ENCODE measurements at places on chromosomes 1 and 21.

DNA sequence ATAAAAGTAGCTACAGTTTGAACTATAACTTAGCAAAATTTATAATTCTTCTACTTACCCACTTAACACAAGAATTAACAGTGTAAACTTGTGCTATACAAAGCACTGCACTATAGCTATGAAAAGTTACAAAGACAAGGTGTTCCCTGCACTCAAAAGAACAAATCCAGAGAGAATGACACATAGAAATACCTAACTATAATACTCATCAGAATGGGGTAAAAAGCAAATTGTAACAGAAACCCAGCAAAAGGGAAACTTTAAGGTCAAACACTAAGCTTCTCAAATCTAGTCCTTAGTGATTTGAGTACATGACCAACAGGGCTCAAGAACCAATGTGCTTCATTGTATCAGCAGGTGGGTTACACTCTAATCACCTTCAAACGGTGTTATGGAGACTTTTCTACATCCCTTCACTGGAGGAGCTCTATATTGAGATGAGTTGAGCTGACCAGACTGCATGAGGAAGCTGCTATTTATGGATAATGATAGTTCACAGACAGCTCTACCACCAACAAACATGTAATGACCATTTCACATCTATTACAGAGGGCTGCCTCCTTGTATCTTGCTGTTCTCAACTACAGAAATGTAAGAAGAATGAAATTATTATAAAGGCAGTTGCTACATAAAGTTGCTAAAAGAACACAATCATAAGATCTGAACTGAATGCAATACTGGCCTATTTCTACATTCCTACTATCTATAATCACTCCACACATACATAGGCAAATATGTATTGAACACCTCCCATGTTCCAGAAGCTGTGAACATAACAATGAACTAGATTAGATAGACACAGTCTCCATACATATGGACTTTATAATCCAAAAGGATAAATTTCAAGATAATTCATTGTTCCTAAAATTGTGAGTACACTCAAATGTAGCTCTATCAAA lies 47.6 kb downstream of the PIK3R3 start:
- DNase-seq = no peak

DNA sequence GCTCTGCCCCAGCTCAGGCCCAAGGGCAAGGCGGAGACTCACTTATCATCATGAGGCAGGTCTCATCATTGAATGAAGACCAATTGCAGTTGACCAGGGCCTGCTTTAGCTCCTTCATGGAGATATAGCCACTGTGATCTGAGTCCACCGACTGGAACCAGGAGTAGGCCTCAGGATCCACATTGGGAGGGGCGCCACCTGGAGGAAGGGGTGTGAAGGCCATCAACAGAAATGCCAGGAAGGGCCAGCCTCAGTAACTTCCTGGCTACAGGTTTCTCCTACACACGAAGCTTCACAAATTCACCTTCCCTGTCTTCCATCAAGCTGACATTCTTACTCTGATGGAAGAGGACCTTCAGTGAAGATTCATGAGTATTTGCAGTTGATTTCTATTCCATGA lies 11.6 kb downstream of the PEF1 start:
- no peak for DNase-seq

- no peak for DNase-seq
Observed at GRCh38 chr1:216907100-216907499, 183.9 kb upstream of the ESRRG start.

GRCh38 chr1:109929170-109929569 lies 18.5 kb downstream of the CSF1 start:
- DNase-seq = no peak

- no peak for DNase-seq
Observed at GRCh38 chr1:56459260-56459659, 120.1 kb downstream of the PLPP3 start.

DNA sequence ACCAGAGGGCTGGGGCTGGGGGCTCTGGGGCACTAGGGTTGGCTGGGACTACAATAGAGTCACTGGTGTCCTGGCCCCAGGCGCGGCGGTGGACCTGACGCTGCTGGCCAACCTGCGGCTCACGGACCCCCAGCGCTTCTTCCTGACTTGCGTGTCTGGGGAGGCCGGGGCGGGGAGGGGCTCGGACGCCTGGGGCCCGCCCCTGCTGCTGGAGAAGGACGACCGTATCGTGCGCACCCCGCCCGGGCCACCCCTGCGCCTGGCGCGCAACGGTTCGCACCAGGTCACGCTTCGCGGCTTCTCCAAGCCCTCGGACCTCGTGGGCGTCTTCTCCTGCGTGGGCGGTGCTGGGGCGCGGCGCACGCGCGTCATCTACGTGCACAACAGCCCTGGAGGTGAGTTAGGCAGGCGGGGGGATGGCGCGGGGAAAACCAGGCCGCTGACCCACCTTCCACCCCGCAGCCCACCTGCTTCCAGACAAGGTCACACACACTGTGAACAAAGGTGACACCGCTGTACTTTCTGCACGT lies 4.1 kb downstream of the TIE1 start:
- DNase-seq = no peak

DNA sequence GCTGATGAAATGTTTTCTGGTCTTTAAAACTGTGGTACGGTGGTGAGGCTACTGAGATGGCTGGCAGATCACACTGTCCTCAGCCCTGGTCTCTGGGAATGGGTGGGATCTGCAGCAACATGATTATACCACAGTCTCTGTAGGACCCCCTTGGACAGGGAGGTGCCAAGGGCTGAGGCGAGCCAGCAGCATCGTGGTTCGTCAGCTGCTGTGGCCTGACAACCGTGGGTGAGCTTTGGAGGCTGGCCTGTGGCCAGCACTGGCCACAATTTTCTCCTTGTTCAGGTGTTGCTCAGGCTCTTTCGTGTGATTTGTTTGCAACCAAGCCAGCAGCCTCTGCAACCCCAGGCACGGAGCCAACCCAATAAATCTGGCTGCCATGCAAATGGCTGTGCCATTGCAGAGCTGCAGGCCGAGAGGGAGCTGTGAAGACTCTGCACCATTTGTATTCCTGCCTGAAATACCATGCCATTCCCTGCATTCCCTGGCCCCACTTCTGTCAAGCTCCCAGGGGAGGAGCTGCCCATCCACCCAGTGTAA lies 70.9 kb downstream of the PCP4 start:
- DNase-seq = no peak

DNA sequence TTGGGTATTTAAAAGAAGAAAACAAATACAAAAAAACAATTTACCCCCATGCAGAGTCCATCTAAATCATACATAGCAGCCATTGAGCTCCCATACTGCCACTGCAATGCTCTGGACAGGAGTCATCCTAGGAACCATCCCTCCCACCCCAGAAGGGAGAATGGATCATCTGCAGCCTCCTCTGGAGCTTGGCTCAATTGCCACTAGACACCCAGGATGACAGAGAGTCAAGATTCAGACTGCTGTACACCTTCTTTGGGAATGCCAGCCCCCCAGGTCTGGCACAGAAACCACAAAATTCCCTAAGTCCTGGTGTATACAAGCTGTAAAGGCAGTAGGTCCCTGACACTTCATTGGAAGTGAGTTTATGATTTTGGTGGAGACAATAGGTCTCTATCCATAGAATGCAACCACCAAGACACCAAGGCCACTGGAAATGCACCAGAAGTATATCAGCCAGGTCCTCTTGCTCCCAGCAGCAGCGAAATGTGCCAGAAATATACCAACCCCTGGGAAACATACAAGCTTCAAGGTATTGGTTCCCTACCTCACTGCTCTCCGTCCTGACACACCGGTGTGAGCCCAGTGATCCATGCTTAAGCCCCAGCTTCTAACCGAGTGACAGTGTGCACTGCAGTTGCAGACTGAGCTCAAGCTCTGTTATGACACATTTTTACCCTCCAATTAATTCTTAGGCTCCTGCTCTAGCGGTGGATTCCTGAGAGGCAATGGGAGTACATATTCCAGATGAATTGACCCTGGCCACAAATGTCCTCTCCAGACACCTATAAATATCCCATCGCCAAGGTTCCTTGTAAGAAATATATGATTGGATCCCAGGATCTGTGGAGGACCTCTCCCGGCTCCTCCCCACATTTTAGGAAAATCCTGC lies 4.4 kb downstream of the TAL1 start:
- no peak for DNase-seq

DNA sequence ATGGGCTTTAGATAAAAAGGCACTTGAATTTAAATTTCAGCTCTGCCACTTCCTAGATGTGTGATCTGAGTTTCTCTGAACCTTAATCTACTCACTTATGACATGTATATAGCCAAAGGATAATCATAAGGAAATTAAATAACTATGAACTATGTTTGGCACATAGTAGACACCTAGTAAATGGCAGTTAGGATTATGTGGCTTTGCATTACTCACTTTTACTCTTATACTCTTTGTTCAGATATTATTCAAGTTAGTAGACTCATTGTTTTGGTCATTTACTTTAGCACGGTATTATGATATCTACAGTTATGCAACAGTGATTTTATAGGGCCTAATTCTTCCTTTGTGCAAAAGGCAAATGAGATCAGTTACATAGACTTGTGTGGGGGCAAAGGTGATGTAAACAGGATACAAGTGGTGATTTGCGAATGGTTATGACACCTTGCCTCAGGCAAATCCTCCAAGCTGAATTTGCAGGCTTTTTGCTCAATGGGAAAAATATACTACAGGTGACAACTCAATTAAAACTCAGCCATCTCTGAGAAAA lies 297.2 kb upstream of the PBX1 start:
- no peak for DNase-seq

DNA sequence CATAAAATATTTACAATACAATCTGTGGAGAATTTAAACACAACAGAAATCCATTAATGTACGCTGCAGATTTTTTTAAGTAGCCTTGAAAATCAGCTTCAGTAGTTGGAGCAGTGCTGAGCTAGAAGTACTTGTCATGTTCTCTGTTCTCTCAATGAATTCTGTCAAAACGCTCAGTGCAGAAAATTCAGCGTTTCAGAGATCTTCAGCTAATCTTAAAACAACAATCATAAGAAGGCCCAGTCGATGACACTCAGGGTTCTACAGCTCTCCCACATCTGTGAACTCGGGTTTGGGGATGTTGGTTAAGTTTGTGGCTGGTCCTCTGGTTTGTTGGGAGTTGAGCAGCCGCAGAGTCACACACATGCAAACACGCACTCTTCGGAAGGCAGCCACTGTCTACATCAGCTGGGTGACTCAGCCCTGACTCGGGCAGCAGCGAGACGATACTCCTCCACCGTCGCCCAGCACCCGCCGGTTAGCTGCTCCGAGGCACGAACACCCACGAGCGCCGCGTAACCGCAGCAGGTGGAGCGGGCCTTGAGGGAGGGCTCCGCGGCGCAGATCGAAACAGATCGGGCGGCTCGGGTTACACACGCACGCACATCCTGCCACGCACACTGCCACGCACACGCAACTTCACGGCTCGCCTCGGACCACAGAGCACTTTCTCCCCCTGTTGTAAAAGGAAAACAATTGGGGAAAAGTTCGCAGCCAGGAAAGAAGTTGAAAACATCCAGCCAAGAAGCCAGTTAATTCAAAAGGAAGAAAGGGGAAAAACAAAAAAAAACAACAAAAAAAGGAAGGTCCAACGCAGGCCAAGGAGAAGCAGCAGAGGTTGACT lies 161.2 kb downstream of the RUNX1 start:
- DNase-seq = peak; percentile 90

DNA sequence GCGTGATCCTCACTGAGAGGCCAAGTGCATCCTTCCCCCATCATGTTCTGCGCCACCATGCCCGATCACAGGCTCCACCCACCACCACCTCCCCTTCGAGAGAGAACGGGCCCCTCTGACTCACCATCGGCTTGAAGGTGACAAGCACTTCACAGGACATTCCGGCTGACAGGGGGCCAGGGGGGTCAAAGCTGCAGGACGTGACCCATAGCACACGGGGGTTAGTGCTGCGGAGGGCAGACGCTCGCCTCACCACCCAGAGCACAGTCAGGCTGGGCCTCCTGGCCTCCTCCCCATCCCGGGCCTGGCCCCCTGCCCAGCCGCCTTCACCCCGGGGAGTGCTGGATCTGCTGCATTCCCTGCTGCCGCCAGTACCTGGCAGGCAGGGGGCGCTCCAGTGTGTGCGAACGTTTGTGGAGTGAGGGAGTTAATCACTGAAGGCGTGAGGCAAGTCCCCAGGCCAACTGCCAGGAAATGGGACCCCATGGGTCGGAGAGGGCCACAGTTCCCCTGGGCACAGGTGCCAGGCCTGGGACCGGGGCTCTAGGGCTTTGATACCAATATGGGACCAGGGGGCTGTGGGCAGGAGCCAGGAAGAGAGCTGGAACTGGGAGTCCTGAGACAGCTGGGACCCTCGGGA lies 40.9 kb upstream of the TMEM52 start:
- no peak for DNase-seq

DNA sequence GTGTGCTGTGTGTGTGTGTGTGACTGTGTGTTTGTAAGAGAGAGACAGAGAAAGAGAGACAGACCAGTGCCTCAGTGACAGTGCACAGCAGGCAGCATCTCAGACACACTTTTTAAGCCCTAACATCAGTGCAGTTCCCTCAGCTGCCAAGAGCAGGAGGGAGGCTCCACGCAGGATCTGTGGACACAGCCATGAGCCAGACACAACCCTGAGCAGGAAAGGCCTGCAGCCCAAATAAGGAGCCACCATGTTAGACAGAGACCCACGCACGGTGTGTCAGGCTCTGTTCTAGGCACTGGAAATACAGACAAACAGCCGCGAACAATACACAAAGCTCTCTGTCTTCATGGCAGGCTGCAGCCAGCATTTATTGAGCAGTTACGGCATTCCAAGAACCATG lies 445.5 kb downstream of the MATN1 start:
- no peak for DNase-seq

GRCh38 chr1:162703708-162704107 lies 71.4 kb downstream of the DDR2 start:
- DNase-seq = no peak

DNA sequence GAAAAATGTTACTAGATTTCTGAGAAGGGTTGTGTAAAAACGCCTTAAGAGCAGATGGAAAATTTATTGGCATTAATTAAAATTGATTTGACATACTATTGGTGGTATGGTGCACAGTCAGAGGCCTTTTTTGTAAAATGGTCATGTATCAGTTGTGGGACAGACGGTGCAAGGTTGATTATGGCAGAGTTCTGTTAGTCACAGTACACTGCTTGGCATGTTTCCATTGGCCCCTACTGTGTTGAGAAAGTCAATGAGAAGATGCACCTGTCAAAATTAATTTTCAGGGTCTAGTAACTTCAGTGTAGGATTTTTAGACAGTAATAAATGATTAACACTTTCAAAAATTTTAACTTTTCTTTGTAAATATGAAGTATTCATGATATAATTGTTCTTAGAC lies 4.4 kb downstream of the B3GALT2 start:
- DNase-seq = no peak

DNA sequence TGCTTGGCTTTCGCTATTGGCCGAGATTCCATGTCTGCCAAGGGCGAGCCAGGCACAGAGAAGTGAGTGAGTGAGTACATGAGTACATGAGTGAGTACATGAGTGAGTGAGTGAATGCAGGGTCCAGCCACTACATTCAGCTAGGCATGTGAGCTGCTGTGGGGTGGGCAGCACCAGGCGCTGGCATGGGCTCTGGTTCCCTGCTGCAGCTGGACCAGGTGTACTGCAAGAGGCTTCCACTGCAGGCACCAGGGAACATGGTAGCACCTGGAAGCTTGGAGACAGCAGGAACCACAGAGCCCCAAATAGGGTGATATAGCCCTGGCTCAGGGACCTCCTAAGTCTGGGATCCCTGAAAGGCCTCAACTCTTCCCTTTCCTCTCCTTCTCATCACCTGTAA lies 330.2 kb downstream of the USP25 start:
- no peak for DNase-seq

- DNase-seq = no peak
Observed at GRCh38 chr1:175591083-175591743, 152.2 kb downstream of the TNR start.

- no peak for DNase-seq
Observed at GRCh38 chr1:41664861-41665640, 180.6 kb upstream of the EDN2 start.
